ENCODE measurements at places on chromosomes 12 and 14. TPM values are rescaled to one million over a fixed set of nuclear protein-coding genes. Genes with fewer than 3 reads are reported as not detected.
A peak's percentile ranks its signal among the peaks of the same experiment; 100 is the strongest.

NEUROD4 gene
- under 0.01 TPM for total RNA-seq

STXBP6 gene
- total RNA-seq, result 21.4 TPM

KRT85 gene
- total RNA-seq, result not detected

WIF1 gene
- 12.8 TPM for total RNA-seq

- no peak for DNase-seq
Measured at GRCh38 chr12:109581856-109582255, 8.3 kb downstream of the MVK start.

DNA sequence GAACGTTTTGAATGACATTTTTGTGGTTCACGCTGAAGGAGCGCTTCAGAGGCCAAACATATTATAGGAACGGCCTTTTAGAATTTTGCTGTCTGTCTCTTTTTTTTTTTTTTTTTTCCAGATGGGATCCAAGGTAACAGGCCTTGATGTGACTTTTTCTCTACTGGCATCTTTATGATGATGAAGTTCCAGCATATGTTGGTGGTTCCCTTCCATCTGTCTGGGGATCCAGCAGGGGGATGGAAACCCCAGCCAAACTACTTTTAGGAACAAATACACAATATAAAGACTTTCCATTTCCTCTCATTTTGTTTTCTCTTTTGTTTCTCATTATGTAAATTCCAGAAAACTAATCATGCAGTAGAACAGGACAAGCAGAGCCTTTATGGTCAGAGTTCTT lies 239.3 kb upstream of the PRICKLE1 start:
- DNase-seq, result peak; percentile 16

- no peak for DNase-seq
Measured at GRCh38 chr14:68574906-68575305, 218.0 kb downstream of the ZFP36L1 start.

DNA sequence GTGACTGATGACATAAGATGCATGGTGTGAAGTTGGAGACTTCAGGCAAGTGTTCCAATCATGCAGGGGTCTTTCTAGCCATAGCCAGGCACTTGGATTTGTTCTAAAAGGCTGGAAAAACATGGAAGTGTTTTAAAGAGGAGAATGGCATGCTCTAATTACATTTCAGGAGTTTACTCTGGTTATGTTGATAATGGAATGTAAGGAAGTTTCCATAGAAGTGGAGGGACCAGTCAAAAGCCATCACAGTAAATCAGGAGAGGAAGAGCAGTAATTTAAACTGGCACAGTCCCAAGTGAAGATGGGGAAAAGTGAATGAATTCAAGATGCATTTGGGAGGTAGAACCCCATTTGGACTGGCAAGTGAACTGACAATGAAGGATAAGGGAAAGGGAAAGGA lies 13.9 kb upstream of the FRS2 start:
- DNase-seq, result no peak

- DNase-seq, result no peak
Measured at GRCh38 chr14:20934148-20934762, 21.0 kb upstream of the RNASE2 start.

DNA sequence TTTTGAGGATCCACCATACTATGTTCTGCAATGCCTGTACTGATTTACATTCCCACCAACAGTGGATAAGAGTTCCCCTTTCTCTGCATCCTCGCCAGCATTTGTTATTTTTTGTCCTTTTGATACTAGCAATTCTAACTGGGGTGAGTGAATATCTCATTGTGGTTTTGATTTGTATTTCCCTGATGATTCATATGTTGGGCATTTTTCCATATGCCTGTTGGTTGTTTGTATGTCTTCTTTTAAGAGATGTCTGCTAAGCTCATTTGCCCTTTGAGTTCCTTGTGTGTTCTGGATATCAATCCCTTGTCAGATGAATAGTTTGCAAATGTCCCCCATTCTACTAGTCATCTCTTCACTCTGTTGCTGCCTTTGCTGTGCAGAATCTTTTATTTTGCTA lies 49.0 kb upstream of the MSRB3 start:
- DNase-seq, result no peak

DNA sequence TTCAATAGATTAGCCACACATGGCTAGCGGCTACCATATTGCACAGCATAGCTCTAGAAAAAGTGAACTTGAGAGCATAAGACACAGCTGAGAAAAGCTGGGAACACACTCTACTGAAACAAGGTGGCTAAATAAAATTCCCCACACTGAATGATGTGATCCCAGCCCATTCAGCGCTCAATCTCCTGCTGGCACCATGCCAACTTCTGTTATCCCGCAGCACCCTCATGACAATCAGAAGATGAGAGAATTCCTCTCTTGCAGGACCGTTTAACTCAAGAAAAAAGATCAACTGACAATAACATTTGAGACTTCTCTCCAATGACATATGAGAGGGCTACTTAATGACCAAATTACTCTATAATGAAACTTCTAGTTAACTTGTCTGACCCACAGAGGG lies 115.4 kb downstream of the ADAMTS20 start:
- no peak for DNase-seq

- DNase-seq, result no peak
Measured at GRCh38 chr14:79583738-79584408, 627.4 kb downstream of the DIO2 start.
